Motor neuron (in vitro differentiated cells): ENCODE measurements at places on chromosomes 6 and 20.

- ATAC-seq: no peak
These were observed 47.0 kb downstream of the MYH7B start for GRCh38 chr20:35002426-35003210.

DNA sequence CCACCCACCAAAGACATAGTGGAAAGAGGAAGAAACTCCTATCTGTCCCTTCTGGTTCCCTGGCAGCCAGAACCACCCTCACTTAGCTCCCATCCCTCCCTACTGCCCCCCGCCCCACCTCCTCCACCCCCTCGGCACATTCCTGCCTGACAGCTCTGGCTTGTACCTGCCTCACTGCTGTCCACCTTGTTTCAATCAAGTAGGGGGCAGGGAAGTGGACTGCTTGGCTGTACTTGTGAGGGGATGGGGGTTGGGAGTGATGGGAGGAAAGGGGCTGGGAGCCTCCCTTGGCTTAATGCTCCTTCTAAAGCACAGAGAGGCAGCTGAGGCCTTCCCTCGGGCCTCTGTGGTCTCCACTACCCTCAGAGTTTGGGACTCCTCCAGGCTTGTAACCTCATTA, 22.1 kb upstream of the ZNF76 start:
- no peak for ATAC-seq

- no peak for ATAC-seq
These were observed 213.5 kb upstream of the KCNG1 start for GRCh38 chr20:51236421-51236820.

DNA sequence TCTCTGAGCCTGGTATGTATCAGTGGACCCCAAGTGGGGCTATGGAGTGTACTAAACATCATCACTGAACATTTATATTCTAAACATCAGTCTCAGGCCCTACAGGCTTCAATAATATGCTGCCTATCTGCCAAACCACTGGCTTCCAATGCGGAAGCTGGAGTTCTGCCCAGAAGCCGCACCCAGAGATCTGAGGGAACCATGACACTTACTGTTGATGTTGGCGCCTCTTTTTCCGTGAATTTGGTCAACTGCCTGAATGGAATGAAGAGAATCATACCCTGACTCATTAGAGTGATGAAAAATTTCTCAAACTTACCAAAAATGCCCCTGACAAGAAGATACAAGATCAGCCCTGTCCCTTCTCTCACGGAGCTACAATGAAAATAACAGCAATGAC, 66.2 kb downstream of the SLC22A23 start:
- no peak for ATAC-seq

DNA sequence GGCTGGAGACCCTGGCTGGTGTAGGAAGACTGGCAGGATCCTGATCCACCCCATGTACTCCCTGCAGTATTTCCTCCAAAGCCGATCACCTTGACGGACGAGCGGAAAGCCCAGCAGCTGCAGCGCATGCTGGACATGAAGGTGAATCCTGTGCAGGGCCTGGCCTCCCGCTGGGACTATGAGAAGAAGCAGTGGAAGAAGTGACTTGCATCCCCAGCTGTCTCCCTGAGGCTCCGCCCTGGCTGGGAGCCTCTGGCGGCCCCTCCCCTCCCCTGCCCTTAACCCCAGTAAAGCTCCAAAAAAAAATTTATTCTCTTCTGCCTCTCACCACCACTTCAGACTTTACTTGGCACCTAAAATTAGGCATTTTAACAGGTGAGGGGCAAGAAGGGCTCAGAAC, 7.0 kb downstream of the COX4I2 start:
- peak; percentile 88 for ATAC-seq

DNA sequence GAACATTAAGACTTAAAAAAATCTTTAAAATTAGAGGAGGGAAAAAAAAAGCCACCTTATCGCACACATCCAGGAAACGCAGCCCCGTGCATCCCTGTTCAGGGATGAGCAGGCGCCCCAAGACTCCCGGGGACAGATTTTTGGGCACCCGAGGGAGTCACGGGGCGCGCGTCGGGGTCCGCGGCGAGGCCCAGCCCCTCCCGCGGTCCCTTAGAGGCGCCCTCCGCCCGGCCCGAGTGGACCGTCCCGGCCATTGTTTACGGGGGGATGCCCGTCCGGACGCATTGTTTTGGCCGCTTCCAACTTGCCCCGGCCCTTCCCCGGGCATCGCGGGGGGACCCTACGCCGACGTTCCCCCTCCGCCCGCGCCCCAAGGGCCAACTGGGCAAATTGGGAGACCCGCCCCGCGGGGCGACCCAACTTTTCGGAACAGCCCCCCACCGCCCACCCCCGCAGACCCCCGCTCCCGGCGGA, 610 bp downstream of the ZNF217 start:
- peak; percentile 10 for ATAC-seq

DNA sequence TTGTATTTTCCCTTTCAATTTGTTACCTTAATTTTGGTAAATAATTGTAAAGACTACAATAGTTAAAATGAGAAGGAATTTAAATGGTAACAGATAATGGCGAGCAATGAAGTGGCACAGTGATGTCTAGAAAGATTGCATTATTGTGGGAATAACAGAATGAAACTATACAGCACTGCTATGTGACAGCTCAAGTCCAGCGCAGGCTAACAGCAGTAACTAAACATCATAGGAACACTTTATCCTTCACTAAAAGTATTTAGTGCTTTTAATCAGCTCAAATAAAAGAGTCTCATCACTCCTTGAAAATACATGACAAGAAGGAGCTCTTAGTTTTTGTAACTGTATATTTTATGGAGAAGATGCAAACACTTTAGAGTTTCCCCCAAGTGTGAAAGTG, 190.8 kb downstream of the TENT5A start:
- ATAC-seq: no peak

GRCh38 chr6:132698608-132699007, 15.2 kb downstream of the VNN1 start:
- no peak for ATAC-seq

GRCh38 chr6:156783958-156784357, 6.8 kb downstream of the ARID1B start:
- ATAC-seq: no peak

- ATAC-seq: no peak
These were observed 101.0 kb upstream of the NXT1 start for GRCh38 chr20:23249541-23249940.

DNA sequence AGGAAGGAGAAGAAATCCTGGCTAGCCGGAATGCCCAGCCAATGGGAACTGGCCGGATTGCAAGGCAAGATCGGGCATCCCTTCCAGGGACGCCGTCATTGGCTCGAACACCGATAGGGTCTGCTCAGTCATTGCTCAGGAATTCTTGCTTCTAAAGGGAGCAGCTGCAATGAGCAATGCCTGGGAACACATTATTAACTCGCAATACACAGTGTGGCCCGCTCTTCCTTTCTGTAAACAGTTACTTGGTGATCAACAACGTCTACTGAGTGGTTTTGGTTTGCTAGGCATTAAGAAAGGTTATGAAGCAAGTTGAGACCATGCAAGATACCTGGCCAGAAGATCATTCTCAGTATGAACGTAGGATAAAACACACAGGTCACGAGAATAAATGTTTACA, 165.4 kb upstream of the CITED2 start:
- peak; percentile 76 for ATAC-seq

DNA sequence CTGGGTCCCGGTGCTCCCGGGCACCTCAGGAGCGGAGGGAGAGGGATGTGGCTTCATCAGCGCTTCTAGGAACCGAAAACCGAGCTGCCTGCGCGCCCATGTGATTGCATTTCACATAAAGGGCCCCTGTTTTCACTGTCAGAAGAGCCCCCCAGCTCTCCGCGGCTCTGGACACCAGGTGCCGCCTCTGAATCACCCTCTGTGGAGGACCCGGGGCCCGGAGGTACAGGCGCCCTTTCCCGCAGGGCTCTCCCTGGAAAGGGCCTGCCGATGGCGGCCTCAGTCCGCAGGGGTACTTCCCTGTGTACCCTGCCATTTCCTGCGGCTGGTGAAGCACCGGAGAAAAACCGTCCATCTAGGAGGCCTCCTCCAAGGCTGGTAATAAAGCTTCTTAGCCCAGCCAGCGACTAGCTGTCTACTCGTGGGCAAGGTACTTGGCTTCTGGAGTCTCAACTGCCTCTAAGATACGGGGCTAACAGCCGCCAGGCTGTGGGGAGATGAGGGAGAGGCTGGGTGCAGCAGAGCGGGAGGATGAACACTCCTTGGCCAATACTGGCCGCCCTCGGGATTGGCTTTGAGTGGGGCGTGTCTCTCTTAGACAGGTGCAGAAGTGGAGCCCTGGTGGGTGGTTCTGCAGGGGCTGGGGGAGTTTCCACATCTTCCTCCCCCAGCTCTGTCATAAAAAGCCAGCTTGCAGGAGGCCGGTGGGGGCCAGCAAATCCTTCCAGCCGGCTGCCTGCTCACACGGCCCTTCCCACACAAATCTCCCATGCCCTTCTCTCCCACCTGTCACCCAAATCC, 1.6 kb downstream of the PPP1R16B start:
- peak; percentile 10 for ATAC-seq

DNA sequence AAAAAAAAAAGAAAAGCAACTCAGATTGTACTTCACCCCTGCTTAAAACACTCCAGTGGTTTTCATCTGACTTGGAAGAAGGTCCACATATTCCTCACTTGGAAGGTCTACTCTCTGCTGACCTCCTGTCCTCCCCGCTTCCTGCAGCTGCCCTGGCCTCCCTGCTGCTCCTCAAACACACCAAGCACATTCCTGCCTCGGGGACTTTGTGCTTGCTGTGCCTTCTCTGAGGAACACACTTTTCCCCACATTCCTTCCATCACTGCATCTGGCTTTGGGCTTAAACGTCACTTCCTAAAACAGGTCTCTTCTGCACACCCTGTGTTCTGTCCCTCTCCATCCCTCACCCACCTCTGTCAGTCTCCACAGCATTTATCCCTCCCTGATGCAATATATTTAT, 4.9 kb upstream of the PDYN start:
- ATAC-seq: no peak

DNA sequence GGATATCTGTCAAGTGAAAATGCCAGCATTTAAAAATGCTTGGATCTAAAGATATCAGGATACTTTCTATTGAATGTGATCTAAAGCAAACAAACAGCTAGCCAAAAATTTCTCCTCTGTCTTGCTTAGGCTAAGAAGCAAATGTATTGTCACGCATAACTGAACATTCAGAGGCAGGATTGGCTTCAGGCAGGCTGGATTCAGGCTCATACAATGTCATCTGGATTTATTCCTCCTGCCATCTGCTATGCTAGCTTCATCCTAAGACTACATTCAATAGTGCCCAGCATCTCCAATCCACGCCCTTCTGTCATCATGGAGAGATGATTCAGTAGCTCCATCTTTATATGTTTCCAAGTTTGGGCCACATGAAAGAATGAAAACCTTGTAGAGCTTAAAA, 27.1 kb downstream of the PFDN4 start:
- no peak for ATAC-seq

GRCh38 chr6:116017546-116018295, 43.0 kb downstream of the FRK start:
- no peak for ATAC-seq

GRCh38 chr20:11080781-11081377, 407.1 kb upstream of the JAG1 start:
- no peak for ATAC-seq

DNA sequence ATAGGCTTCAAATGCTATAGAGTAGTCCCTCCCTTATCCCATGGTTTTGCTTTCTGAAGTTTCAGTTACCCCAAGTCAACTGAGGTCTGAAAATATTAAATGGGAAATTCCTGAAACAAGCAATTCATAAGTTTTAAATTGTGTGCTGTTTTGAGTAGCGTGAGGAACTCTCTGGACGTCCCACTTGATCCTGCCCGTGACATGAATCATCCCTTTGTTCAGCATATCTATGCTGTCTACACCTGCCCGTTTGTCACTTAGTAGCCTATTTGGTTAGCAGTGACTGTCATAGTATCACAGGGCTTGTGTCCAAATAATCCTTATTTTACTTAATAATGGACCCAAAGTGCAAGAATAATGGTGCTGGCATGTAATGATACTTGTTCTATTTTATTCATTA, 5.0 kb downstream of the PCMT1 start:
- ATAC-seq: no peak

DNA sequence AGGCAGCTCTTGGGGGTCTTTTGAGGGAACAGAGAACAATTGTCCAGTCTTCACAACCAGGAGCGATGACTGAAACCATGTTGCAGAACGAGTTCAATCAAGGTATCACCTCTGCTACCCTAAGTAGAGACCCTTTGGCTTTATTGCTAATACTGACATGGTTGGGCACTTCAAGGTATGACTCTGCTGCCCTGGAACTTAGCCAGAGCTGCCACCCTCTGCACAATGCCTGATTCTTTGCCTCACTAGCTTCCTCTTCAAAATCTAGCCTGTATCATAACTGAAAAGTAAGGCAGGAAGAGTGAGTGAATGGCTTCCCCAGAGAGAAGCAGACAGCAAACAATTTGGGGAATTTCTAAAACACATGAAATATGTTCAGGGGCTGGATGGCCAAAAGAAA, 592.7 kb upstream of the NRSN1 start:
- no peak for ATAC-seq

DNA sequence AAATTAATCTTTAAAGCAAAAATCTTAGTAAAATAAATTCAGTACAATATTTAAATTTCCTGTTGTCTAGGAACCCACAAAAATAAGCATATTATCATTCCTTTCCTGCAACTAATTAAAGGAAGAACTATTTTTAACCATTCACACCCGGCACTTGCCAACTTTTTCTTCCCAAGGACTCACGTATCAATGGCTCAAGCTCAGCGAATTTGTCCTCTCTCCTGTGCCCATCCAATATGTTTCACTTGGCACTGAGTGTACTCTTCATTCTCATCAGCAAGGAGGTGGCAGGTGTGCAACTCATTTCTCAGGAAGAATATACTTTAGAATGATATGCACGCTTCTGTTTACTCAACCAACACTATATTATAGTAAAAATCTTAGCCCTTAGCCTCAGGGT, 419.4 kb downstream of the C6orf118 start:
- ATAC-seq: no peak

DNA sequence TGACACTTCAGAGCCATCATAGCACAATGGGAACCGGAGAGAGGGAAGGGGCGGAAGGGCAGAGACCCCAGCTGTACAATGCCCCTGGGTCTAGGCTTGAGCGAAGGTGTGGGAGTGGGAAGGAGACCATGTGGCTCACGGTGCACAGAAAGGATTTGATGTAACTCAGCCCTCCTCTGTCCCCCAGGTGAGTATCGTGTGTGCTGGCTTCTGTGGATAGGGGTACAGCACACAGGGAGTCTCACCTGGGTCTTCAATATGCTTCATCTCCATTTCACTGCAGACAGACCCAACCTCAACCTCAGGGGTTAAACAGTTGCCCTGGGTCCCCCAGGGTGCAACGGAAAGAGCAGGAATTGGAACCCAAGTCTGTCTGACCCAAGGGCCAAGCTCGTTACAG, 122.2 kb downstream of the CDH26 start:
- ATAC-seq: no peak

- no peak for ATAC-seq
These were observed 116.1 kb downstream of the IBTK start for GRCh38 chr6:82131441-82131840.

GRCh38 chr6:50820869-50821264, 2.2 kb downstream of the TFAP2B start:
- no peak for ATAC-seq

GRCh38 chr6:148388521-148388920, 45.9 kb downstream of the SASH1 start:
- ATAC-seq: peak; percentile 69
